Prostate gland (tissue), 2 donors: ENCODE measurements at places on chromosomes 16 and 17. TPM values are rescaled to one million over a fixed set of nuclear protein-coding genes. Genes with fewer than 3 reads are reported as not detected.

- DNase-seq, result no peak
Observed at GRCh38 chr16:80100186-80100585, 440.6 kb upstream of the DYNLRB2 start.

GRCh38 chr17:1705004-1705403, 5.2 kb downstream of the TLCD2 start:
- no peak for DNase-seq

DNA sequence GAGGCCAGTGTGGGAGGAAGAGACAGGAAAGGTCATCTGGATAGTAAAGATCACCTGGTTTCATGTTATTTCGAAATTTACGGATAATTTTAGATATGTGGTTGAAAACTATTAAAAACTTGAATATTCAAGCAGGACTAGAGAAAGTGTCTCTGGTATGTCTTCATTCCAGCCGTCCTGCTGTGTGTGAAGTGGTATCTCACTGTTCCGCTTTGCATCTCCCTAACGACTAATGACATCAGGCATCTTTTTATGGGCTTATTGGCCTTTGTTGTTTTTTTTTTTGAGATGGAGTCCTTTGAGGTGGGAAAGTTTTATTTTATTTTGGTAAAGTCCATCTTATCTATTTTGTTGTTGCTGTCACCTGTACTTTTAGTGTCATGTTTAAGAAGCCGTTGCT, 214.4 kb upstream of the CHMP6 start:
- DNase-seq, result no peak

DNA sequence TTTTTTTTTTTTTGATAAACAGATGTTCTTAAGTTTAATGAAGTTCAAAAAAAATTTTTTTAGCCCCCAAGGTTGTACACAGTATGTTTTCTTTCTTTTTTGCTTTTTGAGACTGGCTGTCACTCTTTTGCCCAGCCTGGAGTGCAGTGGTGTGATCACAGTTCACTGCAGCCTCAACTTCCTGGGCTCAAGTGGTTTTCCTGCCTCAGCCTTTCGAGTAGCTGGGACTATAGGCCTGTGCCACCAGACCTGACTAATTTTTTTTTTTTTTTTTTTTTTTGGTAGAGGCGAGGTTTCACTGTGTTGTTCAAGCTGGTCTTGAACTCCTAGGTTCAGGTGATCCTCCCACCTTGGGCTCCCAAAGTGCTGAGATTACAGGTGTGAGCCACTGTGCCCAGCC, 12.8 kb downstream of the ITGAE start:
- DNase-seq, result no peak

GRCh38 chr17:17552351-17553216, 38.9 kb downstream of the PEMT start:
- no peak for DNase-seq

DNA sequence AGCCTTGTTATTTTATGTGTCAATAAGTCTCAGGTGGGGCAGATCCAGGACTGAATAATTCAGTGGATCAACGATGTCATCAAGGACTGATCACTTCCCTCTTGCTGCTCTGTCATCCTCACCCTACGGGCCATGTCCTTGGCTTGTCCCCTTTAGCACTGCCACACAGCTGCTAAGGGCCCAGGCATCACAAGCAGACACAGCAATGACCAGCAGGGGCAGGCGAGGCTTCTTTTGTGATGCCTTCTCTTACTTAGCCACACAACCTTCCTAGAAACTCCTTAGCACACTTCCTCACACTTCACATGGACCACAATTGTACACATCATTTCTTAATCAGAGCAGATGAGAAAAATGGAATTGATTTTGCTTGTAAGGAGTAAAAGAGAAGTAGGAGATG, 356.3 kb upstream of the SOX9 start:
- DNase-seq, result no peak

- no peak for DNase-seq
Observed at GRCh38 chr17:5952518-5952917, 117.7 kb upstream of the WSCD1 start.

DNA sequence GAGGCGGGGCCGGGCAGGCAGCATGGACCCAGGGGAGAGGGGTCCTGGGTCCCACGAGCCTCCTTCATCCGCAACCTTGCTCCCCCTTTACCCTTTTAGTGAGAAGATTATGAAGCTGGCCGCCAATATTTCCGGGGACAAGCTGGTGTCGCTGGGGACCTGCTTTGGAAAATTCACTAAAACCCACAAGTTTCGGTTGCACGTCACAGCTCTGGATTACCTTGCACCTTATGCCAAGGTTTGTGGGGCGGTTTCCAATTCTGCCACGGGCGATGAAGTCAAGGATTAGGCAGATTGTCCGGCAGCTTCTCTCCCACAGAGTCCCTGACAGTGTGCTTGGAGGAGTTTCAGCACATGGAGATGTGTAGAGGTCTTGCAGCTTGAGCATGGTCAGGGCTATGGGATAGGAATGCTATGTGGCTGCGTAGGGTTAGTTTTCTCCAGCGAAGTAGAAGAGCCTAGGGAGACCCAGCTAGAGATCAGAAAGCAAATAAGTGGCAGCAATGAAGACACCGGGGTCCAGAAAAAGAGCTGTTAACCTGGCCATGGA, 598 bp downstream of the NIP7 start:
- no peak for DNase-seq

DNA sequence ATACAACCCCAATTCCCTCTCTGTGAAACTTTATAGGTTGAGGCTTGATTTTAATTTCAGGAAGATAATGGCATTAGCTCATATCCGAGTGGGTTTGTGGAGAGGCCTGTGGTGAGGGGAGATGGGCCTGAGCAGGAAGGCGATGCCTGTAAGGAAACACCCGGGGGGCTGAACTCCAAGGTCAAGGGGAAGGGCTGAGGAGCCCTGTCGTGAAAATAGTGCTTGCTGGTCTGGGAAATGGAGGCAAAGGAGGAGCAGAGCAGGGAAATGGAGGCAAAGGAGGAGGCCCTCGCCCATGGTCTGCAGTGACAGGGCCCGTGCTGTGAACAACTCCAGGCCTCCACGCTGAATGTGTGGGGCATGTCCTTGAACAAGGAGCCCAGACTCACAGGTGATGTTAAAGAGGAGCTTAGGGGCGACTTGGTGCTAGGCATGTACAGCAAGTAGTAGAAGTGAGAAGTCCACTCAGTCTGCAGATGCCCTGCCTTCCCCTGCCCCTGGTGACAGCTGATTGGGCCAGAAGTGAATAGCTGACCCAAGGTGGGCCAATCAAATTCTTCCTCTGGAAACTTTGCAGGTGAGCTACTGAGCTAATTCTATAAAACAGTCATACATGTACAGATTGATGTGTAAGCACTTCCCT, 38.1 kb downstream of the MRPS23 start:
- no peak for DNase-seq

DNA sequence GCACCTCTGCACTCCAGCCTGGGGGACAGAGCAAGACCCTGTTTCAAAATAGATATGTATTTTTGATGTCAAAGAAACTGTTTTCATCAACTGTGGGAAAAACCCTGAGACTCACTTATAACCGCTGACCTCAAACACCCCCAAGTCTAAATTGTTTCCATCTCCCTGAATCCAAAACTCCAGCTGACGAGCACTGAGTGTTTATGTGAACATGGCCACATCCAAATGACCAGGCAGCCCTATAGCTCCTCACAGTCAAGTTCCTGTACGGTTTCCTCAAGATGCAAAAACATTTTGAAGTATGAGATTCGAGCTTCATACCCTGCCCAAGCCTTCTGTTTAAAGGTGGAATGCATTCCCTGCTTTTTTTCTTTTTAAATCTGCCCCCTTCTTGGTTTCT, 45.3 kb upstream of the ZCCHC14 start:
- no peak for DNase-seq

DNA sequence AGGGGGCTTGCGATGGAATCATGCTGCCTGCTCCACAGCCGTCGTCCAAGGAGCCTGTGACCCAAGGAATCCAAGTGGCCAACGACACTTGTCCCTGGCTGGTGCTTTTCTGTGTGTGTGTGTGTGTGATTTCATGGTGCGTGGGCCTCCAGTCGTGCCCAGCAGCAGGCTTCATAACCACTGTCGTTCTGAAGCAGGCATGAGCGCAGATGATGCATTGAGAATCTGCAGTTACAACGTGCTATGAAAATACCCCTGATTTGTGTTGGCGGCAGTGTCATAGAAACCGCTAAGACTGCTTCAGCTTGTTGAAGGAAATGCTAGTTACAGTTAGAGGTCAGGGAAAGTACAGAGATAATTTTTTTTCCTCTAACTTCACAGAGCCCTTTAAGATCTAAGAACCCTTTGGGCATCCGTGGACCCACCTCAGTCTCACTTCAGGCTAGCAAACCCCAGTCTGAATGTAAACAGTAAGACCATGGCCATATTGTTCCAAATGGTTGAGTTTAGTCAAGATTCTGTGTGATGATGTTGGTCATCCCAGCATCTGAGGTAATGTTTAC, 15.6 kb downstream of the C16orf90 start:
- no peak for DNase-seq

- peak; percentile 18 for DNase-seq
Observed at GRCh38 chr17:73644145-73645049, at the start of gene SDK2. SDK2 (minus strand) TSS chr17:73644445; CDS start chr17:73644088, 357 bp downstream.

DNA sequence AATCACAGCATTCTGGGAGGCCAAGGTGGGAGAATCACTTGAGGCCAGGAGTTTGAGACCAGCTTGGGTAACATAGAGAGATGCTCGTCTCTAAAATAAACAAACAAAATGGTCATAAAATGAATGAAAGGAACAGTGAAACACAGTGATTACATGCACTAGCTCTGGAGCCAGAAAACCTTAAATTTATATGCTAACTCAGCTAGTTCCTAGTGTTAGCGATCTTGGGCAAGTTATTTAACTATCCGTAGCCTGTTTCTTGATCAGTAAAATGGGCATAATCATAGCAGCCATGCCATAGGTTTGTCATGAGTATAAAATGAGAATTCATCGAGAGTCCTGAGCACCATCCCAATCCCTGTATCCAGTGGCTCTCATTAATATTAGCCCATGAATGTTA, 271.0 kb downstream of the GRIN2A start:
- DNase-seq, result no peak

DNA sequence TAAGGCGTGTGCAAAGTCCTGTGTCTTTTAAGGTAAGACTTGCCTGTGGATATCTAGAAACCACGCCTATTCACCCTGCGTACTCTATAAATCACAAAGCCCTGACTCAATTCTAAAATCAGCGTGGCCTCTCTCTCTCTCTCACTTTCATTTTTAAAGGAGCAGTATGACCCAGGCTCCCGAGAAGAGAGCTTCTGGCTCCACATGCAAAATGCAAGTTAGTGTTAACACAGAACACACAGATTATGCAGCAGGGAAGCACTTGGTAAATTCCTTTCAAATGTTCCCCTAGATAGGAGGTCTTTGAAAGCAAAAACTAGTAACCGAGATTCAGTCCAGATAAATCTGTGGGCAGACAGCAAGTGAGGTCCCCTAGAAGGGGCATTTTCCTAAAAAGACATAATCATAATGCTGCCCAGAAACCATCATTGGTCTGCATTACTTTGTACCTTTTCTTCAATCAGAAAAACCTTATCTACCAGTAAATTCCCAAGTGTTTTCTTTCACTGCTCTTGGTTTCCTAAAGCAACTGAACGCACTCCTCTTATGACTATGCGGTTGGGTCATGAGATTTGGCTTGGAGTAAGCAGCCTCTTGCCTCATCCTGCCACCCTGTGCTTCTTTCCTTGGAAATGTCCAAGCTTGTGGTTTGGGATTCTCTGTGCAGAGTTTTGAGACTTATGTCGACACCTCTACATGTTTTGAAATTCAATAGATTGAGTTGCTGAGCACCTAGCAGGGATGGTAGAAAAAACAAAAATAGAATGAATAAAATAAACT, 31.7 kb upstream of the KCNJ2 start:
- DNase-seq, result peak; percentile 59

GRCh38 chr17:55898195-55898594, 147.3 kb downstream of the PCTP start:
- no peak for DNase-seq

GRCh38 chr16:29877266-29877961, 14.4 kb upstream of the CDIPT start:
- DNase-seq, result no peak

DNA sequence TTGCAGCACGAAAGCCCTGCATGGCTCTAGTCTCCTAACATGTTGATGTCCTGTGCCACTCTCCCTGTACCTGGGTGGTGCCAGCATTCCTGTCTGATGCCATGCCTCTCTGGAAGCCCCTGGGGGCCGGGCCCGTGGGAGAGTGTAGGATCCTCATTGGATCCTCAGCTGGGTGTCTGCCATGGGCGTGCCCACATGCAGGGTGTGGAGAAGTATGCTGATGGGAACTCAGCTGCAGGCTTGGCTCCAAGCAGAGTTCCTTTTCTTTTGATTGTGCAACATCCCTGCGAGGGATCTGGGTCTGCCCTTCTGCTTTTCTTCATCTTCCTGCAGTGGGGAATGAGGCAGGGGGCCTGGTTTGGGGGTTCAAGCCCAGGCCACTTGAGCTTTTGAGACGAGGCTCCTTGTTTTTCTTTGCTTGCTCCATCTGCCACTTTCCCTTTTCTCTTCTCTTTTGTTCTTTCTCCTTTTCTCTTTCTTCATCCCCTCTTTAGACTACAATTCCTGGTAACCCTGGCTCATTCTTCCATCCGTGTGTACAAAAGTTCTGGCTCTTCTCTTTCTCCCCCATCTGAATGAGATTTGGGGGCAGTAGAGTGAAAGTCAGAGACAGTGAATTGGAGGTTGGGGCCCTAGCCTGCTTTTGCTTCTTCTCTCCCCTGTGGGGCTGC, 32.9 kb downstream of the KSR1 start:
- DNase-seq, result peak; percentile 81

DNA sequence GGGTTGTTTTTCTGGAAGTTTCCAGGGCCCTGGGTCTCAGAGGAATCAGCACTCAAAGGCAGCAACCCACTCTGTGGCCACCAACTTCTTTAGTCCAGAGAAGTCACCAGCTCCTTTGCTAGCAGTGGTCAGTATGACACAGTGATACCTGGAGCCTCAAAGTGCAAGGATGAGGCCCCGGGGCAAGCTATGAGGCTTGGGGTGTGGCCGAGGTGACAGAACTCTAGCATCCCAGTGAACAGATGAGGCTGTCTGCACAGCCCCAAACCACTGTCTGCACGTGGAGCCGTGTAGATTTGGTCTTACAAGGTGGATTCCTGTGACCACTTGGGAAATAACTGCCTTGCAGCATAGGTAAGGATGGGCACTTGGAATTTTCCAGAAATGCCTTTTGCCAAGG, 24.9 kb downstream of the TEKT5 start:
- no peak for DNase-seq

- no peak for DNase-seq
Observed at GRCh38 chr17:364766-365165, 12.2 kb upstream of the RPH3AL start.

Gene G6PC1
- total RNA-seq, result not detected

Gene BCO1
- total RNA-seq, result 2.2 TPM

Gene CENPX
- total RNA-seq, result 263 TPM

Gene ACAP1
- 2.5 TPM for total RNA-seq

Gene ALDH3A1
- total RNA-seq, result 12.8 TPM

Gene APOH
- not detected for total RNA-seq

Gene ZNF750
- total RNA-seq, result 7.0 TPM
